ENCODE measurements at places on chromosomes 12 and 14. TPM values are rescaled to one million over a fixed set of nuclear protein-coding genes. Genes with fewer than 3 reads are reported as not detected.

Gene CIROP
- not detected for total RNA-seq

DNA sequence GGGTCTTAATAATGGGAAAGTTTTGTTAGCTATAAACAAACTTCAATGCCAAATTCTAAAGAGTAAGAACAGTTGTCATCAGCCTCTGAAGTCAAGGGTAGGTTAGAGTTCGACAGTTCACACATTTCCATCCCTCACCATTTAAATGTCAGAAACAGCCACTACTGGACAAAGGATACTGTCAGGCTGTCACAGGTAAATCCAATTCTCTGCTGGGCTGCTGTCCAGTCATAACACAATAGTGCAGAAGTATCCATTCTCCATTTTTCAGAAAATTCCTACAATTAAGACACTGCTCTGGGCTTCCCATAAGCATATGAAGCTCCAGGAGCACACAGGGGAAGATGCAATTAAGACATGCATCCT is 221.4 kb downstream of the RPS29 start:
- no peak overlapping the region for H3K27ac ChIP-seq
- no peaks in the 10 kb centered on the region for H3K27me3 ChIP-seq
- peaks cover 16% of the 10 kb centered on the region for H3K4me1 ChIP-seq
- no peak for DNase-seq
- H3K4me3 ChIP-seq: no peak overlapping the region
- H3K36me3 ChIP-seq: no peaks in the 10 kb centered on the region

DNA sequence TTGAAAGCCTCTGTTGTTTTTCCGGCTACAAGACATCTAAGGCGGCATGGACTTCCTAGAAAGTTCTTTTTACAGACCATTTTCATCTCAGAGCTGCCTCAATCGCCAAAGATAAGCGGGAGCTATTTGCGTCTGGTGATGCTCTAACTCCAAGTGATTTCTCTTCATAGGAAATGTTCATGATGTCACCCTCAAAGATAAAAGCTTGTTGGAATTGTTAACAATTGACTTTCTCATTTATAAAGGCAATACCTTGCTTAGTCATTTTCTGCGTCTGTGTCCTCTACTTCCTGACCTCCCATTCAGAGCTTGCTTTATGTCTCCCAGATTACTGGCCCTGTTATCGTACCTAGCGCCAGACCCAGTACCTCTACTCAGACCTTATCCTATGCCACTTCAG is 259.0 kb upstream of the G2E3 start:
- no peak for DNase-seq
- H3K4me3 ChIP-seq: no peak overlapping the region
- no peak overlapping the region for H3K27ac ChIP-seq
- no peaks in the 10 kb centered on the region for H3K4me1 ChIP-seq

Gene LPAR5
- total RNA-seq: 0.84 TPM

Gene LIN7A
- 20.6 TPM for total RNA-seq

- DNase-seq: no peak
- no peak overlapping the region for H3K27ac ChIP-seq
- no peaks in the 10 kb centered on the region for H3K27me3 ChIP-seq
- H3K4me3 ChIP-seq: no peak overlapping the region
- no peaks in the 10 kb centered on the region for H3K4me1 ChIP-seq
These were observed 102.7 kb downstream of the KCNMB4 start for GRCh38 chr12:70468741-70469140.

GRCh38 chr12:20409607-20410377 is 41.5 kb downstream of the PDE3A start:
- no peak for DNase-seq
- no peak overlapping the region for H3K4me3 ChIP-seq
- no peaks in the 10 kb centered on the region for H3K27me3 ChIP-seq

Gene FAM186B
- 0.19 TPM for total RNA-seq

- H3K27ac ChIP-seq: no peak overlapping the region
- no peaks in the 10 kb centered on the region for H3K27me3 ChIP-seq
- no peaks in the 10 kb centered on the region for H3K36me3 ChIP-seq
- DNase-seq: no peak
- no peaks in the 10 kb centered on the region for H3K4me1 ChIP-seq
- no peak overlapping the region for H3K4me3 ChIP-seq
These were observed 23.3 kb downstream of the C14orf132 start for GRCh38 chr14:96062506-96062905.

Gene KCNC2
- total RNA-seq: under 0.01 TPM

- H3K27me3 ChIP-seq: no peaks in the 10 kb centered on the region
- H3K4me1 ChIP-seq: no peaks in the 10 kb centered on the region
- DNase-seq: no peak
- H3K36me3 ChIP-seq: no peaks in the 10 kb centered on the region
These were observed 62.8 kb upstream of the FOXN3 start for GRCh38 chr14:89479802-89480201.

Gene THAP2
- 1.5 TPM for total RNA-seq
